Stimulated activated CD4-positive, alpha-beta T cell treated with anti-CD3 and anti-CD28 coated beads, TNF-alpha, amount 100 ng/mL, for 48 hours (primary cell): ENCODE measurements at places on chromosomes 12 and 14.

- peak; percentile 72 for DNase-seq
Observed at GRCh38 chr12:51368640-51369517, 22.3 kb downstream of the GALNT6 start.

GRCh38 chr12:96107236-96107635 lies 71.8 kb upstream of the LTA4H start:
- no peak for DNase-seq

GRCh38 chr14:50977863-50978528 lies 33.7 kb upstream of the PYGL start:
- DNase-seq = no peak

DNA sequence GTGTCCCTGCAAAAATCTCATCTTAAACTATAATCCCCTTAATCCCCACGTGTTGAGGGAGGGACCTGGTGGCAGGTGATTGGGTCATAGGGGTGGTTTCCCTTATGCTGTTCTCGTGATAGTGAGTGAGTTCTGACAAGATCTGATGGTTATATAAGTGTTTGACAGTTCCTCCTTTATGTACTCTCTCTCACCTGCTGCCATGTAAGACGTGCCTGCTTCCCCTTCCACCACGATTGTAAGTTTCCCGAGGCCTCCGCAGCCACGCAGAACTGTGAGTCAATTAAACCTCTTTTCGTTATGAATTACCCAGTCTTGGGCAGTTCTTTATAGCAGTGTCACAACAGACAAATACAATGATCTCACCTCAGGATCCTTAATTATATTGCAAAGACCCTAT lies 45.2 kb upstream of the MAP1LC3B2 start:
- DNase-seq = no peak

GRCh38 chr12:92762773-92763172 lies 60.0 kb downstream of the PLEKHG7 start:
- DNase-seq = no peak

DNA sequence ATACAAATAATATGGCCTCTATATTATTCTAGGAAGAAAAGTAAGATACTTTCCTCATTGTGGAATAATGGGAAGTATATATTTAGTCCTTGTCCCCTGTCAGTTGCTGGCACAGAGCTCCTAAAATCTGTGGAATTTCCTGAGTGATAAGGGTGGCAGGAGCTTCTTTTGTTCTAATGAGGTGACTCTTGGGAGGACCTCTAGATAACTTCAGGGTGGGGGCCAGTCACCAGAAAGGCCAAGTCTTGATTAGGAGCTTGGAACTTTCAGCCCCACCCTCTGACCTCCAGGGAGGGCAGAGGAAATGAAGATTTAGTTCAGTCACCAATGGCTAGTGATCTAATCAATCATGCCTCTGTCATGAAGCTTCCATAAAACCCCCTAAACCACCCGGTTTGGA lies 179.9 kb upstream of the PRICKLE1 start:
- DNase-seq = no peak

- DNase-seq = no peak
Observed at GRCh38 chr12:45122768-45123380, 72.0 kb upstream of the DBX2 start.

- no peak for DNase-seq
Observed at GRCh38 chr14:61102549-61103466, 121.8 kb downstream of the SLC38A6 start.

GRCh38 chr14:61334197-61334701 lies 12.9 kb downstream of the PRKCH start:
- DNase-seq = no peak

- no peak for DNase-seq
Observed at GRCh38 chr14:104369208-104369607, 210.4 kb upstream of the C14orf180 start.

GRCh38 chr12:65643595-65644386 lies 180.5 kb upstream of the HMGA2 start:
- DNase-seq = no peak

GRCh38 chr14:104293231-104293841 lies 154.9 kb downstream of the KIF26A start:
- DNase-seq = no peak

- no peak for DNase-seq
Observed at GRCh38 chr14:22641846-22642245, 2.3 kb downstream of the OR6J1 start.

DNA sequence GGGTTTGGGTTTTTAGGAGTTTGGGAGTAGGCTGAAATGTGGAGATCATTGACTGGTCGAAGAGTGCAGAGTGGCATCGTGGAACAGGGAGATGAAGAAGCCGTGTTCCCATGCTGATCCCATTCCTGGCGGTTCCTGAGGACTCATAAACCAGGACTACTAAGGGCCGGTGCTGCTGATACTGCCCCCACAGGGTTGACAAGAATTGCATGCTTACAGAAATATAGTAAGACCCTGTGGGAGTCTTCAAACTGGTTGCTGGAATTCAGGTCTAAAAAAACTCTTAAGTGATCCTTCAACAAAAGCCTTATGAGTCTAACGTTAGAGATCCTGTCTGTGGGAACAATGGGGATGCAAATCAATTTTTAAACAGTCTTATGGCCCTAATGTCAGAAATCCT lies 64.0 kb upstream of the ARHGAP5 start:
- DNase-seq = no peak

DNA sequence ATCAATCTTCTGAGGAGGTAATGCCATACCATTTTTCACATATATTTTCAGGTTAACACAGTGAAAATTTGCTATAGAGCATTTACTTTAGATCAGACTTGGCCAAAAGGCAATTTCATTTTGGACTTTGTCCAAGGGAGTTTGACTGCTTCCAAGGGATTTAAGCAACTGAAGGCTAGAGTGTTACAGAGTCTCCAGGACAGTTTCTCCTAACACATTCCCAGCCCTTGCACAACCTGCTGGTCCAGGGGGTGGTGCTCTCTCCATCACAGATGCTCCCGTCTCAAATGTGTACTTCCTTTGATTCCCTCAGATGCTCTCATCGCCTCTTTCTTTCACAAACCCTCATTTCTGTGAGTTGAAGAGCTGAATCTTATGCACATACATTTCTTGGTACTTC lies 143.1 kb downstream of the TPH2 start:
- no peak for DNase-seq

DNA sequence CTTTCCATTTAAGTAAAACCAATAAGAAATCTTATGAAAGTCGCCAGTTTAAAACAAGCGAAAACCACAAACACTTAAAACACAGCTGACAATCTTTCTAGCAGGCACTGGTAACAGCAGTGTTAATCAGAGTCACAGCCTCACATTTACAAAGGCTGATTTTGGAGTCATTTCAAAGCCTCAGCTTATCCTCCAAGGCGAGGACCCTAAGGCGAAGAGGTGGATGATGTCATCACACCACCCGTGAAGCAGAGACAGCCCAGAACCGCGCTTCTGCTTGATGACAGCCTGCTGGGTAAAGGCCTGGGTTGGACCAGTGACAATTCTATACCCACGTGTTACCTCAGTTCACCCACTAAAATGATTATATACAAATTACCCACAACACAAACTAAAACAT lies 10.1 kb downstream of the GOLGA3 start:
- DNase-seq = no peak

- DNase-seq = no peak
Observed at GRCh38 chr14:31487886-31488285, at the start of gene GPR33. GPR33 (minus strand) TSS chr14:31488039; CDS start chr14:31483965, 4,074 bp downstream.

DNA sequence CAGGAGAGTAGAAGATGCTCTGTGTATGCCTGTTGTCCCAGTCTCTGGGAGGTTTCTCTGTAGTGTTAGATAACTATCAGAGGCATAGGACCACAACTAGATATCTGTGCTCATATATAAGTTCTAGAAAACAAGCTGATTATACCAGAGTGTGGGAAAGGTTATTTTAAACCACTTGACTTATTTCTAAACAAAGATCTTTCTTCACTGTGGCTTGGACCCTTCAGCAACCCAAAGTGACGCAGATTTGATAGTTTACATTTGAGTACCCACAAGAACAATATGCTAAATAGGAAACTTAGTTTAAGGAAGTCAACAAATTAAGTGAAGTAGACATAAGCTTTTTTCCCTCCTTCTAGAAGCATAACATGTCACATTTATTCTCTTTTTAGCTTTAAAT lies 41.3 kb downstream of the RIC8B start:
- no peak for DNase-seq

DNA sequence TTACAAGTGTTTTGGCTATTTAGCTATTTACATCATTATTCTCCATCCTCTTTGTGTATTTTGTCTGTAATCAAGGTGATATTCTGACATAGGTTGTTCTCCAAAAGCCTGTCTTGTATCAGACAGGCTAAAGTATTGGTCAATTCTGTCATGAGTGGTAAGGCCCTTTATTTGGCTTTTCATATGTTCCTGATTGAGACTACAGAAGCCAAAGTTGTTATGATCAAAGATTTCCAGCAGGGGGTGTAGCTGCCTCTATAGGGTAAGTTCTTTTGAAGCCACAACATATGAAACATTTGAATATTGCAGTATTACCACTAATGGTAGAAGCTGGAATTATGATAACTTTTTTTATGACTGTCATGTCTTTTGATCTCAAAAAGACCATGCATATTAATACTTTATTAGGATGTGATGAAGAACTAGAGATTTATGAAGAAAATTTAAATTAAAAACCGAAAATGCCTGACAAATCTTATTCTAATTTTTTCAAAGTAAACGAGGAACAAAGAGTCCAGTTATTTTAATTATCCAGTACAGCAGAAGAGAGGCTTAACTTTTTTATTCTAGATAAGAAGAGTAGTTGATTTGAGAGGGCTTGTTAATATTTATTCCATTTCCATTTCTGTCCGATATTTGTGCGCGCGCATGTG lies 3.4 kb upstream of the ARHGAP5 start:
- DNase-seq = peak; percentile 21

GRCh38 chr14:49506650-49507049 lies 79.5 kb downstream of the RPS29 start:
- no peak for DNase-seq

- DNase-seq = no peak
Observed at GRCh38 chr12:23350808-23351207, 598.7 kb downstream of the SOX5 start.

- no peak for DNase-seq
Observed at GRCh38 chr12:122023339-122024131, 1.9 kb downstream of the BCL7A start.

DNA sequence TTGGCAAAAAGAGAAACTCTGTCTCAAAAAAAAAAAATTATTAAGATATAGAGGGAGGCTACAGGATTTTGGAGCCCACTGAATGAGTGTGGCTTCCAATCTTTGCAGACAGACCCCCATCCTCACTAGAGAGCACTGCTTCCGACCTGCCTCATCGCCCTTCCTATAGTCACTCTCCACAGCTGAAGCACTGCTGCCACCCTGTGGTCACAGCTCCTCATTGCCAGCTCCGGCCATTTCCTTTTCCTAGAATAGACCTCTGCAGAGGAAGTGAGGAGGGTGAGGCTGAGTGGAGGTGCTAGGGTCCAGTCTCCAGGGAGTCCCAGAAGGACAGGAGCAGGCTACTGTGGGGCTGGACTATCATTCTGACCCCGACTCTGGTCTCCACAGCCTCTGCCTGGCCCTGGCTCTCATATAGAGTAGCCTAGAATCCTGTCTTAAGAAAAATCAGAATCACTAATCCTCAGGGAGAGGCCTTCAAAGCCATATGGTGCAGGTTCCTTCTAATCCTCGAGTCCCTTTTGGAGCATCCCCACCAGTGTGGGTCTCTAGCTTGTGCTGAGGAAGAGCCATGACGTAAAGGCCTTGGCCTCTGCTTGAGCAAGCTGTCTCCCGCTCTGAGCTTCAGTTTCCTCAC lies 1.4 kb upstream of the NPFF start:
- peak; percentile 78 for DNase-seq

DNA sequence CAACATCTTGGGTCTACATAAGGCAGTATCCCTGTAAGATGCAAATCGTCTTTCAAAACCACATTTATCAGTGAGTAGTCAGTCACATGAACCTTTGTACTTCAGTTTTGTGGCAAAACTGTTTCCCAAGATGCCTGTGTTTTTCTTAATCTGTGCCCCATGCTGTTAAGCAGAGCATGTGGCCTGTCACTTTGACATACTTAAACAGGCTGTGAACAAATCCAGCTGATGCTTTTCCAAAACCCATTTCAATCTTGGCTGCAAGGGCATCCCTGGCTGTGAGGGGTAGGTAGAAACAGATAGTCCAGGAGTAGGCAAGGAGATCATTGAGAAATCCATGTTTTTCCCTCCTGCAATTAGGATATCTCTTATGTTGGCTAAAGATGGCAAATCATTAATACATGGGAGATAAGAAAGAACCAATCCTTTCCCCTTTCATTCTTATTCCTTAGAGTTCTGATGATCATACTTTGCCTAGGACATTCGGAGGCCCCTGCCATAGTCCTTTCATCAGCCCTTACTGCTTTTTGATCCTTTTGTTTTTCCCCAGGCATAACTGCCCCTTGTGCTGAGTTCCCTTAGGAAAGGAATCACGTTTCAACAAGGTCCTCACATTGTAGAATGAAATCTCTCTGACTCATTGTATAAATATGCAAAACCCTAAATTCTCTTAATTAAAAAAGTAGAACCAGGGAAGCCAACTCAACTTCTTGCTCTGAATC lies 121.1 kb upstream of the EEA1 start:
- DNase-seq = no peak

- DNase-seq = no peak
Observed at GRCh38 chr12:119334430-119335170, at the start of gene CCDC60. CCDC60 (plus strand) TSS chr12:119334729; CDS start chr12:119335177, 448 bp downstream.

DNA sequence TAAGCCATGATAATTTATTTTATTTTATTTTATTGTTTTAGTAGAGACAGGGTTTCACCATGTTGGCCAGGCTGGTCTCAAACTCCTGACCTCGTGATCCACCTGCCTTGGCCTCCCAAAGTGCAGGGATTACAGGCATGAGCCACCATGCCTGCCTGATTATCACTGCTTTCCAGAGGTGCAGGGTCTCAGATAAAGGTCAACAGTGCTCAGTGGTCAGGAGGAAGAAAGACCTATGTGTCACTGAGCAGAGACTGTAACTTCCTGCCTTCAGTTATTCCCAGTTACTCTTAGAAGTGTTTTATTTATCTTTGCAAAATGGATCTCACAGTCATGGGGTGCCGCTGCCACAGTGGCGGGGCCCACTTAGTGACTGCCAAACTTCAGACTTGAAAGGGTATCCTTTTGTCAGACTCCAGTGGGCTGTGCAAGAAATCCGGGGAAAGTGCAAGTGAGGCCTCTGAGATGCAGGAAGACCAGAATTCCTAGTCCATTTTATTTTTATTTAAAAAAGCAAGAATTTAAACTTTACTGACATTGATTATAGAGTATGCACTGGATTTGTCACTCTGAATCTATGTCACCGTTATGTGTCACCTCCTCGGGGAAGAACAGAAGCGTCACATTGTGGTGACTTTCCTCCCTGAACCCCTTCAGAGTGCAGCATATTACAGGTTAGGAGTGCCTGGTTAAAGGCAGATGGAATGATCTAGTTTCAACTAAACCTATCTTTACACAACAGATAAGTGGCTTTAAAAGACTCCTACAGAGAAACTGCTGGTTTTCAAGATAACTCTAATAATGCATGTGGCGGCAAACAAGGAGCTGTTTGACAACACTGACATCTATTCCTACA lies 59.1 kb upstream of the BICD1 start:
- DNase-seq = no peak

DNA sequence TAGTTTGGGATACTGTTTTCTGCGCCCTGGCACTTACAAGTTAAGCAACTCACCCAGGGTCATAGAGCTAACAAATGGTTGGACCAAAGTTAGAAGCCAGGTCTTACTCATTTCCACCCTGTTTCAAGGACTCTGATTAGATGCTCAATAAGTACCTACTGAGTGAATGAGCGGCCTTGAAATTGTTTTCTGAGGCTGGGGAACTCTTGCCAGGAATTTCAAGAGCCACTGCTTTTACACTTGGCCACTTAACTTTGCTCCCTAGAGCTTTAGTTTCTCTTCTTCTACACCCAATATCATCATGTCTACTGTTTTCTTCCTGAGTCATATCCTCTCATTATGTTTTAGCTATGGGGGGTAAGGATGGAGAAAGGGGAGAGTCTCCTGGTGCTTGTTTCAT lies 431.6 kb downstream of the ZFP36L1 start:
- no peak for DNase-seq
